ENCODE measurements at places on chromosomes 1 and 21.

GRCh38 chr1:6490181-6491080 is 1.0 kb downstream of the PLEKHG5 start:
- DNase-seq: peak; percentile 23

- no peak for DNase-seq
These were observed 13.9 kb downstream of the CAMK2N1 start for GRCh38 chr1:20472121-20472520.

GRCh38 chr1:119859647-119860046 is 36.7 kb downstream of the ADAM30 start:
- no peak for DNase-seq

DNA sequence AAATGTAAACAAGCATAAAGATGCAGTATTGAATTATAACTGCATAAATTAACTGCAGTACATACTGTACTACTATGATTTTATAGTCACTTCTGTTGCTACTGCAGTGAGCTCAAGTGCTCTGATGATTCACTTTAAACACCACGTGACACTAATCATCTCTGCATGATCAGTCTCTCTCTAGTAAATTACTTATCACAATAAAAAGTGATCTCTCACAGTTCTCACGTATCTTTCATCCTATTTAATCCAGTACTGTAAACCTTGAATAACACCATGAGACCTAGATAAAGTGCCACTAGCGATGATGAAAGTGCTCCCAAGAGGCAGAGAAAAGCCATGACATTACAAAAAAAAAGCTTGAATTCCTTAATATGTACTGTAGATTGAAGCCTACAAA is 1242.0 kb downstream of the AMY1C start:
- no peak for DNase-seq

DNA sequence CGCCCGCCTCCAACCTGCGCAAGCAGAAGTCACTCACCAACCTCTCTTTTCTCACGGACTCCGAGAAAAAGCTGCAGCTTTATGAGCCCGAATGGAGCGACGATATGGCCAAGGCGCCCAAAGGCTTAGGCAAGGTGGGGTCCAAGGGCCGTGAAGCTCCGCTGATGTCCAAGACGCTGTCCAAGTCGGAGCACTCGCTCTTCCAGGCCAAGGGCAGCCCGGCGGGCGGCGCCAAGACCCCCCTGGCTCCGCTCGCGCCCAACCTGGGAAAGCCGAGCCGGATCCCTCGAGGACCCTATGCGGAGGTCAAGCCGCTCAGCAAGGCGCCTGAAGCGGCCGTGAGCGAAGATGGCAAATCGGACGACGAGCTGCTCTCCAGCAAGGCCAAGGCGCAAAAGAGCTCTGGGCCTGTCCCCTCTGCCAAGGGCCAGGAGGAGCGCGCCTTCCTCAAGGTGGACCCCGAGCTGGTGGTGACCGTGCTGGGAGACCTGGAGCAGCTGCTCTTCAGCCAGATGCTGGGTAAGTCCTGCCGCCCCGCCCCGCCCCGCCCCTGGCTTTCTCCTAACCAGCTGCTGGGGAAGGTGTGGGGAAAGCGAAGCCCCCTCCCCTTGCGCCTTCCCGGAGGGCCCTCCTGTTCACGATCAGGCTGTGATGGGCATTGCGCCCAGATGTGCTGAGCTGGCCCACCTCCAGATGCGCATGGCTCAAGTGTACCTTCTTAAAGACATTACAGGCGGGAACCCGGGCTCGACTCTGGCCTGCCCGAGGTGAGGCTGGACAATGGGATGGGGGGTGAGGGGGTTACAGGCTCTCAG is 110.2 kb downstream of the NAV1 start:
- no peak for DNase-seq

GRCh38 chr1:31196685-31197084 is 43.0 kb downstream of the NKAIN1 start:
- DNase-seq: no peak

GRCh38 chr1:8754247-8754650 is 63.2 kb downstream of the RERE start:
- DNase-seq: no peak

GRCh38 chr1:24702511-24703293 is 42.5 kb upstream of the CLIC4 start:
- DNase-seq: no peak

GRCh38 chr1:27600498-27601175 is 3.3 kb downstream of the AHDC1 start:
- no peak for DNase-seq

DNA sequence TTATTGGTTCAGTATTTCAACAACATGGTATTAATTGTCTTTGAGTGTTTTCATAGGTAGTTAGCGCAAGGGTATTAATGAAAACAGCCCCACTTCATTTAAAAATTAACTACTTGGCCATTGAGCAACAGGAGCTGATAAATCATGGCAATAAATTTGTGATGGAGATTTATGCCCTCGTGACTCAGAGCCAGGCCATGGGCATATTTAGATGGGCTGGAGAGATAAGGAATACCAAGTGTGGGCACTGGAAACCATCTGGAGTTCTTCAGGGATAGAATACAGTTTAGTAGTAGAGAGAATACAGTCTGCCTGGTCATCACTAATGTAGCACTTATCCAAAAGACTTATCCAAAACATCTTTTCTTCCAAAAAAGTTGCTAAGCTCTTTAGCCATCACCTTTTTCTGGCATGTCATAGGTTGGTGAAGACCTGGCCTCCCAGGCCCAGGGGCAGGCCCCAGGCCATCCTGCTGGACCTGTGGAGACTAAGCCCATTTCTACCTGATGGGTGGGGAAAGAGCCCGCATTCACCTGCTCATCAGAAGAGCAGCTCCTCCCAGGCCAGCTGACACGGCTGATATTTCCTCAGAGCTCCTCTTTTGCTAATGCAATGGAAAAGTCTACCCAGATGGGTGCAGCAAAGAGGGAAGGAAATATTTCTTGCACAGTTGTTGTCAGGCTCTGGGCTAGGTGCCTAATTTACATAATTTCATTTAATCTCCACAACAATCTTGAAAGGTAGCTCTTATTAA is 238.0 kb downstream of the TM2D1 start:
- DNase-seq: no peak

- DNase-seq: no peak
These were observed 59.4 kb downstream of the RUNX3 start for GRCh38 chr1:24870551-24871195.

DNA sequence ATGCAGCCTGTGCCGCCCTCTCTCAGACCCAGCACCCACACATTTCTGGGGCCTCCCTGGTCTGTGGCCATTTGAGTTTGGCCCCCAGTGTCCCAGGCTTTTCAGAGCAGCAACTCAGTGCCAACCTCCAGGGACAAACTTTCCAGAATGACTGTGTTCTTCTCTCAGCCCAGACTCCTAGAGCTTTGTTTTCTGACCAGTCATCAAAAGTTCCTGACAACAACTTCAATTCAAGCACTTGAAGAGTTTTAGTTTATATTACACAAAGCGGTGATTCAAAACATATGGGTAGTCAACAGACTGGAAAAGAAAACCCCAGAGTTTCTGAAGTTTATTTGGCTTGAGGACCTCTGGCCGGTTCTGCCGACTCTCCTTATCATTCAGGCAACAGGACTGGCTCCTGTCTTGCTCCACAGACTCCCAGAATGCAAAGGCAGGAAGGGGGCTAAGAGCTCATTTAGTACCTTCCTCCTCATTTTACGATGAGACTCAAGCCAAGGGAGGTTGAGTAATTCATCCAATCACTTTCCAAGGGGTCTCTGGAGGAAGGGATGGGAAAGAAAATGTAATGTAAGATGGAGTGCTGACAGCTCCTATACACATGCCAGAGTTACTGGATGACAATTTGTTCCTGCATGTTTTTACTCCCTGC is 27.0 kb upstream of the TIAM1 start:
- DNase-seq: no peak

- DNase-seq: no peak
These were observed 8.3 kb downstream of the RAB4A start for GRCh38 chr1:229279242-229279641.

DNA sequence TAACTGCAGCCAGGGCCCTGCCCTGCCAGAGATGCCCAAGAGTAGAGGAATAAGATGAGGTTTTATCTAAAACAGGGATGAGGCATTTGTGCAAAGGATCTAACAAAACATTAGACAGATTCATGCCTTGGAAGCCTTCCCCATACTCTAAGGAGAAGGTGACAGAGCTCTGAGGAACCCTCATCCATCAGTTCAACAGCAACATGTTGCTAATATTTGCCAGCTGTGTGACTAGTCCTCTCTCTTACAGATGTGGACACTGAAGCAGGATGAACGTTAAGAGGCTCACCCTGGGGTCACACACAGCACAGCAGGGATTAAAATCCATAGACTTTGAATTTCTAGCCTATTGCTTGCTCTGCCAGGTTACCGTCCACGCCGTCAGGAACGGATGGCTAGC is 99.0 kb downstream of the ZBTB18 start:
- no peak for DNase-seq

DNA sequence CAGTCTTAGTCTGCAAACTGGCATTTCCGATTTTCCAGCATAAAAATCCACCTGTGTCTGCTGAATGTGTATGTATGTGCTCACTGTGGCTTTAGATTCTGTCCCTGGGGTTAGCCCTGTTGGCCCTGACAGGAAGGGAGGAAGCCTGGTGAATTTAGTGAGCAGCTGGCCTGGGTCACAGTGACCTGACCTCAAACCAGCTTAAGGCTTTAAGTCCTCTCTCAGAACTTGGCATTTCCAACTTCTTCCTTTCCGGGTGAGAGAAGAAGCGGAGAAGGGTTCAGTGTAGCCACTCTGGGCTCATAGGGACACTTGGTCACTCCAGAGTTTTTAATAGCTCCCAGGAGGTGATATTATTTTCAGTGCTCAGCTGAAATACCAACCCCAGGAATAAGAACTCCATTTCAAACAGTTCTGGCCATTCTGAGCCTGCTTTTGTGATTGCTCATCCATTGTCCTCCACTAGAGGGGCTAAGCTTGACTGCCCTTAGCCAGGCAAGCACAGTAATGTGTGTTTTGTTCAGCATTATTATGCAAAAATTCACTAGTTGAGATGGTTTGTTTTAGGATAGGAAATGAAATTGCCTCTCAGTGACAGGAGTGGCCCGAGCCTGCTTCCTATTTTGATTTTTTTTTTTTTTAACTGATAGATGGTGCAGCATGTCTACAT is 2.5 kb upstream of the OLFML3 start:
- DNase-seq: no peak

DNA sequence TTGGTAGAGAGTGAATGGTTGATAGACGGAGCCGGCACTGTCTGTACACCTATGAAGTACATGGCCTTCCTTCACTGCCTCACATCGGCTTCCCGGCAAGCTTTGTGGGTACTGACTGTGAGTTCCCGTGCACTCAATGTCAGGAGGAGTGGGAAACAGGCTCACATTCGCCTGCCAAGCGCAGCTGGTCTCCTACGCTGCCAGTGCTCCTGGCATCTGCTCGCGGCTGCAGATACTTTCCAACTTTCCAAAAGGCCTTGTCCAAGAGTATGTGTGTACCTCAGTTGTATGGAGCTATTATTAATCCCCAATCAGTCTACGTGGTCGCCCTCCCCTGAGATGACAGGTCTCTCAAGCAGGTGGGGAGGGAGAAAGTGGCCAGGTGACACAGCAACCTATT is 180.8 kb downstream of the ZSCAN20 start:
- DNase-seq: no peak

GRCh38 chr1:99532276-99532580 is 113.7 kb upstream of the PALMD start:
- DNase-seq: no peak

DNA sequence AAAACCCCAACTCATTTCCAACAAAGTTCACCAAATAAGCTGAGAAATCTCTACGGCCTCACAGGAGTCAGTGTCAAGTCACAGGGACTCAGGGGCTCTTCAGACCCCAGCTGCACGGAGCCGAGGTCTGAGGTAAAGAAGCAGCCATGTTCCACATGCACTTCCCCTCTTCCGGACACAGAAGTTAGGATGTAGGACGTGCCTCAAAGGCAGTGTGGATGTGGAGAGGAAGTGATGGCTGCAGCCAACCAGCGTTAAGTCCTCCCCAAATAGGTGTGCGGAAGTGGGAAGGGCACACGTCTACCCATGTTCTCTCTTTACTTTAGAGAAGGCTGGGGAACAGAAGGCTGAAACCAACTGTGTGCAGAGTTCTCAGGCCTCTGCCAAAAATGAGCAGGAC is 14.6 kb upstream of the NCF2 start:
- no peak for DNase-seq

- no peak for DNase-seq
These were observed 13.2 kb downstream of the MGST3 start for GRCh38 chr1:165644064-165644735.

DNA sequence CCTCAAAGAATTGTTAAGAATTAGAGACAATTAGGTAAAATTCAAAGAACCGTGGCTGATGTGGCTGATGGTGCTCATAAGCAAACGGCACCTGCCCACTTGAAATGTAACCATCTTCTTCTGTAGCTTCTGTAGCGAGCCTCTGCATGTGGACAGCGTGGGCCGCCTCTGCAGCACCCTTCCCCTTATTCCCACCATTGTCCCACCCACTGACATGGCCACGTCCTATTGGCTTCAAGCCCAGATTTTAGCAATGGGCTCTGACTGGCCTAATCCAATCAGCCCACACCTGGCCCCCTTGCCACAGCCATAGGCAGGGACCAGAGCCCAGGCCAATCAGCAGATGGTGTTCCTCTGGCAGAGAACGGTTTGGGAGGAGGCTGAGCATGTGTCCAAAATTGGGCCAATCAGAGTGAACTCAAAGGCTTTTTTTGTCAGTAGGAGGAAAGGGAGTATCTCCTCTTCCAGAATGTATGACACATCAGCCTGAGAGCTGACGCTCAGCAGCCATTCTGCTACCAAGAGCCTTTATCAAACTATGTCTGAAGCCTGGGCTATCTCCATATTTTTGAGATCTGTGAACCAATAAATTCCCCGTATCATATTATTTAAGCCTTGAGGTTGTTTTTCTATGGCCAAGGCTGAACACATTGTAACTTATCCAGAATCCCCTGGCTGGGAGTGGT is 518.5 kb downstream of the SMYD3 start:
- DNase-seq: no peak

GRCh38 chr1:175944591-175944990 is 201.2 kb upstream of the TNR start:
- DNase-seq: no peak

- no peak for DNase-seq
These were observed 574.9 kb upstream of the NR5A2 start for GRCh38 chr1:199452627-199453026.

- no peak for DNase-seq
These were observed 18.1 kb upstream of the SLC26A9 start for GRCh38 chr1:205961405-205961804.

DNA sequence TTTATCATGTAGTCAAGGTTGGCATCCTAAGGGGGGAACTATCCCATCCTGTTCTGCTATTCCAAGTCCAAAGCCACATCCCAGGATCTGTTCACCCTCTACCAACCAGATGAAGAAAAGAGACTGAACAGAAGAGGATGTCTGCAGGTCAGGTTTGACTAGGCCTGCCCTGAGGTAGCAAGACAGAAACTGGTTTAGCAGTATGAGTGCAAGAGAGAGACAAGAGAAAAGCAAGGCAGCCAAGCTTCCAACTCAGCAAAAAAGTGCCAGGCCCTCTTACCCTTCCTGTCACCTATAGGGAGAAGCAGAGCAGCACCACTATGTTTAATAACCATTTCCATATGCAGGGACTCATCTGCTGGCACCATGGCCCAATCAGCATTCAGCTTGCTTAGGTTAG is 320.8 kb upstream of the DUSP10 start:
- no peak for DNase-seq

Measured in stimulated activated CD4-positive, alpha-beta T cell treated with anti-CD3 and anti-CD28 coated beads, TNF-alpha, amount 100 ng/mL, for 24 hours (primary cell).